ENCODE measurements at places on chromosomes 4 and X.
A peak's percentile ranks its signal among the peaks of the same experiment; 100 is the strongest.

DNA sequence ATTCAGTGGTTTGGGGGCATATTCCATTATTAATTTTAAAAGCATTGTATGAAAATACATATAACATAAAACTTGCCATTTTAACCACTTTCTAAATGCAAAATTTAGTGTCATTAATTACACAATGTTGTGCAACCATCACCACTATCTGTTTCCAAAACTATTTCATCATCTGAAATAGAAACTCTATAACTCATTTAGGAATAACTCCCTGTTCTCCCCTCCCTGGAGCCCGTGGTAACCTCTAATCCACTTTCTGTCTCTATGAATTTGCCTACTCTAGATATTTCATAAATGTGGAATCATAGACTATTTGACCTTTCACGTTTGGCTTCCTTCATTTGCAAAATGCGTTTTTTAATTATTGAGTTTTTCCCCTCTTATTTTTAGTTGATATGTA, 101.4 kb upstream of the GPC4 start:
- DNase-seq = no peak

- DNase-seq = no peak
Observed at GRCh38 chr4:64121803-64122202, 287.4 kb downstream of the TECRL start.

DNA sequence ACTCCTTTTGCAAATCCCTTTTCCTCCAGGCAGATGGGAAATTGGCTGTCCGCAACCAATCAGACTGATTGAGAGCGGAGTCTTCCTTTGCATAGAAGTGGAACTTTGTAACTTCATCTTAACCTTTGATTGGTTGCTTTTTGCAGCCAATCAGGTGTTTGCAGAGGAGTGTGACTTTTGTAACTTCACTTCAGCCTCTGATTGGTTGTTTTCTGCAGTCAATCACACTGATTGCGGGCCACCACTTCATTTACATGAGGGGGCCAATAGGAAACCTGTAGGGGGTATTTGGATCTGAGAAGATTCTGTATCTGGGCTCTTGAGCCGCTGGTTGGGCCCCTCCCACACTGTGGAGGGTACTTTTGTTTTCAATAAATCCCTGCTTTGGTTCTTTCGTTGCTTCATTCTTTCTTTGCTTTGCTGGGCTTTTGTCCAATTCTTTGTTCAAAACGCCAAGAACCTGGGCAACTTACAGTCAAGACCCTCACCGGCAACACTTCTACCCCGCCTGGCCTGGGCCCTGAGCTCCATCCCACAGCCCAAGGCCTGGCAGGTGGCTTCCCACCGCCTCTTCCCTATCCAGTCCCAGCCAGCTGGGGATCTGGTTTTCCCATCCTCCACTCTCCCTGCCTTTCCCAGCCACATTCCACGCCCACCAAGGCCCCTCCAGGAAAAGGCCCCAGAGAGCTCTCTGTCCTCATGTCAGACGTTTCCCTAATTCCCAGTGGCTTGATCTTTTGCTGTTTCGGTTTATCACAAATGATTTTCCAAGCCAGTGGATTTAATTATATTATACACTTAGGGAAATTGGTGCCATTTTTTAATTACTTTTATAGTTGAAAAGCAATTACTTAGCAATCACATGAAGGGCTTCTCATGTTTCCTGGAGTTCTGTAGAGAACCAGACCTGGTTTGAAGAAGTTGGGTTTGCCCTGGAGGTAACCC, 110.2 kb upstream of the STX18 start:
- no peak for DNase-seq

GRCh38 chrX:28586981-28587551, at the start of gene IL1RAPL1:
IL1RAPL1 (plus strand) TSS chrX:28587446.
- no peak for DNase-seq

- DNase-seq = no peak
Observed at GRCh38 chr4:107991945-107992630, 2.4 kb downstream of the HADH start.

- DNase-seq = peak; percentile 65
Observed at GRCh38 chr4:140851032-140851636, 94.9 kb upstream of the TBC1D9 start.

- DNase-seq = no peak
Observed at GRCh38 chrX:130834830-130835229, 68.2 kb downstream of the ENOX2 start.

GRCh38 chrX:5726224-5726623, 502.4 kb downstream of the NLGN4X start:
- DNase-seq = no peak

- DNase-seq = no peak
Observed at GRCh38 chr4:110854021-110854678, 231.3 kb upstream of the PITX2 start.

DNA sequence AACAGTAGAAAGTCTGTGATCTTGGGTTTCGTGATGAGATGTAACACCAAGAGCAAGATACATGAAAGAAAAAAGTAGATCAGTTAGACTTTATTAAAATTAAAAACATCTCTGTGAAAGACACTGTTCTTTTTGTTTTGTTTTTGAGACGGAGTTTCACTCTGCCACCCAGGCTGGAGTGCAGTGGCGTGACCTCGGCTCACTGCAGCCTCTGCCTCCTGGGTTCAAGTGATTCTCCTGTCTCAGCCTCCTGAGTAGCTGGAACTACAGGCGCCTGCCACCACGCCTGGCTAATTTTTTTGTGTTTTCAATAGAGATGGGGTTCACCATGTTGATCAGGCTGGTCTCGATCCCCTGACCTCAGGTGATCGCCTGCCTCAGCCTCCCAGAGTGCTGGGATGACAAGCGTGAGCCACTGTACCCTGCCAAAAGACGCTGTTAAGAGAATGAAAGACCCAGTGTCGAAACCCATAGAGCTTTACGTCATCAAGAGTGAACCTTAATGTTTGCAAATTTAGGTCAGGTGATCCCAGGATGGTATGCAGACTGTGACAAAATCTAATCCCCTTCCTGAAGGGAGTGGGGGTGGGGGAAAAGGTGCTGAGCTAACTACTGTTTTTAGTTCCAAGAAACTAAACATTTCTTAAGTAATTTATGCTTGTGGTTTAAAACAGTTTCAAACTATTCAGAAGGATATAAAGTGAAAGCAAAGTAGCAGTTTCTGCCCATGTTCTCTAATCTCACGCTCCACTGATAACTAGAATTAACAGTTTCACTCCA, 8.0 kb downstream of the OFD1 start:
- no peak for DNase-seq

Data from K562 (cell line).